ENCODE measurements at places on chromosomes 1 and 21.
A peak's percentile ranks its signal among the peaks of the same experiment; 100 is the strongest.

GRCh38 chr1:211710566-211711314, 35.3 kb upstream of the NEK2 start:
- DNase-seq: no peak

GRCh38 chr1:20343149-20343937, 52.7 kb downstream of the VWA5B1 start:
- DNase-seq: peak; percentile 28

GRCh38 chr1:115214098-115214497, 124.0 kb downstream of the NGF start:
- no peak for DNase-seq

GRCh38 chr1:98421085-98421435, 240.5 kb upstream of the SNX7 start:
- DNase-seq: no peak

DNA sequence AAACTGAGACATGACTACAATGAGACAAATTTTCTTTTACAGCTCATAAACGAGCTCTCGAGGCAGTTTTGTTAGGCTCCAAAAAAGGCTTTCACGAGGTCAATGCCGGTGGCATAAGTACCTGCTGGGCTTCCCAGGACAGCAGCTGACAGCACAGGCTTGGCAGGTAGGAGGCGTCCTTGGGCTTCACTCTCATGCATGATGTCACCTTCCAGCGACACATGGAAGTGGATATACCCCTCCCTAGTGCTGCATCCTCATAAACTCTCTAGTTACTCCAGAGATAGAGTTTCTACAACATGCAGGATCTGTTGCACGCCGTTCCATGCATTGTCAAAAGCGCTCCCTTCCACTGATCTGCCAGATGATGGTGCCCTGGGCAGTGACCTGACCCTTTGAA, 112.5 kb upstream of the PAXBP1 start:
- DNase-seq: no peak

DNA sequence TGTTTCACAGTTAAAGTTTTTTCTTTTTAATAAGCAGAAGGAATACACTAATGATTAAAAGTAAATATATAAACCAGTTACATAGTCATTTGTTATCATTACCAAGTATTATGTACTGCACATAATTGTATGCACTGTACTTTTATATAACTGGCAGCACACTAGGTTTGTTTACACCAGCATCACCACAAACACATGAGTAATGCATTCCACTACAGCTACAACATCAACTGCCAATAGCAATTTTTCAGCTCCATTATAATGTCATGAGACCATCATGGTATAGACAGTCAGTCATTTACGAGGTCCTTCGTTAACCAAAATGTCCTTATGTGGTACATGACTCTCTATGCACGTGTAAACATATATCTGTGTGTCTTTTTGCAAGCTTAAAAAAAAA, 35.2 kb downstream of the SCYL3 start:
- DNase-seq: no peak

GRCh38 chr21:38234395-38235142, 22.2 kb upstream of the KCNJ15 start:
- no peak for DNase-seq

All from activated CD8-positive, alpha-beta memory T cell treated with anti-CD3 and anti-CD28 coated beads, Interleukin-2, amount 50 U/mL, for 4 hours (primary cell).